NCI-H510A treated with DMSO at 0.1 percent for 48 hours (cell line): ENCODE measurements at places on chromosomes 1 and 21.

DNA sequence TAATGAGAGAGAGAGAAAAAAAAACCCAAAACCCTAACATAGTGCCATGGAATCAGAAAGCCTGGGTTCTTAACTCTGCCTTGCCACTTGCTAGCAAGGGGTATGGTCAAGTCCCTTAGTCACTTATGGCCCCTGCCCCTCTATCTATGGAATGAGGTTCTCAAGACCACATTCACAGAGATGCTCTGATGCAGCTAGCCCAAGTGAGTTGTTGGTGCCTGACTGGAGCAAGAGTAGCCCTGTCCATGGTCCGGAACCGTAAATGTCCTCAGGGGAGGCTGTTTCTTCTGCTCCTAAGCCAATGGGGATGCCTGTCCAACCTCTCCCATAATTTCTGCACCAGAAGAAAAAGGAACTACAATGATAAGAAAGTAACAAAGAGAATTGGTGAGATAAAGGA lies 56.8 kb downstream of the CSMD2 start:
- DNase-seq = no peak

GRCh38 chr1:16293538-16293937 lies 56.6 kb upstream of the CPLANE2 start:
- no peak for DNase-seq

DNA sequence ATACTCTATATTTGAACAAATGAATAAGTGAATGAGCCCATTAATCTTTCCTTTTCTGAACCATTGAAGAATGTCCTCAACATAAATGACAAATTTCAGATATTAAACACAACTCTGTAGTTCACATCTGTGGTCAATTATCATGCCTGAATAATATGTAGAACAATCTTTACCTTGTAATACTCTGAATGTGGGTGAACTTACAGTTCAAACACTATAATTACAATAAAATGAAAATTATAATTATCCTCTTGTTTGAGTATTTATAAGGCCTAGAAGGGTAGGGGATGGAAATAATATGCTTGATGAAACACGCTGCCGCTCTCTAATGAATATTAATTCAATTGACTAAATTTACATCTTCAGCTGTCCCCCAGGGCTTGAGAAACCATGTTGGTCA lies 8.7 kb upstream of the SFPQ start:
- no peak for DNase-seq

GRCh38 chr1:157073944-157074685 lies 25.5 kb downstream of the ETV3L start:
- peak; percentile 50 for DNase-seq
